ENCODE measurements at places on chromosomes 6 and 20.

DNA sequence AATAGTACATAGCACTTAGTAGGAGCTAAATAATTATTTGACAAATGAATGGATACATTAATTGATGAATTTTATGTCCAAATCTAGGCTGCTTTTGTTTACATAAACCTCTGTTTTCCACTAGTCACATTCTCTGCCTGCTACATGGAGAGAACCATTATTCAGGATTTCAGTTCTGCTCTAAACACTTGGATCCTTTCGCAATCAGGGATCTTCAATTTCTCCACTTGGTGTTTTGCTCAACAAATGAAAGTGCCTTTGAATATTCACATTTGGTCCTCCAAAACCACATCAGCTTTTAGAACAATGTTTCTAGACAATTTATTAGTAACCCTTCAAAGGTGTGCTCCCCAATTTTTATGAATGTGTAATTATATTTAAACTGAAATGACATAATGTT is 30.6 kb upstream of the HLA-DQB1 start:
- no peak for DNase-seq

GRCh38 chr6:64006246-64006645 is 370.6 kb downstream of the PHF3 start:
- no peak for DNase-seq

- DNase-seq: peak; percentile 16
Observed at GRCh38 chr20:4281258-4282055, 266.1 kb upstream of the RNF24 start.

- DNase-seq: no peak
Observed at GRCh38 chr20:23390091-23390774, 28.3 kb downstream of the GZF1 start.

GRCh38 chr6:99409672-99410071 is 15.4 kb downstream of the PNISR start:
- DNase-seq: no peak

DNA sequence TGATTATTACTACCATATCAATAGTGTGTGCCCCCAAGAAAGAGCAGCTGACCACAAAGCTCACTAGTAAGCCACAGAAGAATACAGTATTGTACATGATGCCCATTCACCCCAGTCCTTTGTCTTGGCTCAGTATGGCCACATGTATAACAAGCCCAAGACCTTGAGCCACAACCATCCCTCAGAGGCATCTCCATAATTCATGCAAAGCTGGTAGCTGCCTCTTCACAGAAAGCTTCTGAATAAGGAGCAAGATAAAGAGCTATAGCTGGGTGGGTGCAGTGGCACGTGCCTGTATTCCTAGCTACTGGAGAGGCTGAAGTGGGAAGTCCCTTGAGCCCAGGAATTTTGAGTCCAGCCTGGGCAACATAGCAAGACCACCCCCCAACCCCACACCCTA is 4.8 kb upstream of the BTN1A1 start:
- DNase-seq: no peak

Measured in epithelial cell of esophagus (primary cell).